H4 (cell line): ENCODE measurements at places on chromosomes 5 and 9.
A peak's percentile ranks its signal among the peaks of the same experiment; 100 is the strongest.

DNA sequence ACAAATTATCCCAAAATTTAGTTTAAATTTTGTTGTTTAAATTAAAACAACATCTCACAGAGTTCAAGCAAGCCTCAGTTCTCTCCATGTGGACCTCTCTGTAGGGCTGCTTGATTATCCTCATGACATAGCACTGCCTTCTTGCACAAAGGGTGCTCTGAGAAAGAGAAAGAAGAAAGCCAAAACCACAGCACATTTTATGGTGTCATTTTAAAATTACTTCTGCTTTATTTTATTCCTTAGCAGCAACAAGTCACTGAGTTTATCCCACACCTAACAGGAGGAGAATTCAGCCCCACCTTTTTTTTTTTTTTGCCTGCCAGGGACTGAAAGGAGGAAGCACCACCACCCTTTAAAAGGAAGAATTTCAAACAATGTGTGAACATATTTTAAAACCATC, 12.8 kb upstream of the KCNV2 start:
- no peak for DNase-seq

GRCh38 chr5:129978270-129978669, 74.0 kb downstream of the CHSY3 start:
- DNase-seq = no peak

- no peak for DNase-seq
These were observed 161.9 kb downstream of the ARHGAP26 start for GRCh38 chr5:142931896-142932686.

- DNase-seq = peak; percentile 91
These were observed 11.7 kb upstream of the GADD45G start for GRCh38 chr9:89592963-89593726.

- no peak for DNase-seq
These were observed 34.0 kb downstream of the OTULIN start for GRCh38 chr5:14698495-14698894.

DNA sequence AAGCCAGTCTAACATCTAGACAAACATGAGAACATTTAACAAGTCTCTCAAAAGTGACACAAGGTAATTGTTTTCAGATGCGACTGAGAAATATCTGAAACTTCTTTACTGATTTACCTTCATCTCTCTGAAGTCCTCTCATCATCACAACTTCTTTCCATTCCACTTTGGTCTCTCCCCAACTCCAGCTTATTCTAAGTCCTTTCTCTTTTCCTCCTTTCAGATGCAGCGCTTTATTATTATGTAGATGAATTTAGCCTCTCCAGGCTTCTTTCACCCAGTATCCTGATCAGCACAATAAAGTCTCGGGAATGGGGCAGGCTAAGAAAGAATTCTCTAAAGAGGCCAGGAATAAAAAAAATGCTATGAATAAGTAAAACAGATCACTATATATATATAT, 128.0 kb downstream of the KCTD16 start:
- no peak for DNase-seq

DNA sequence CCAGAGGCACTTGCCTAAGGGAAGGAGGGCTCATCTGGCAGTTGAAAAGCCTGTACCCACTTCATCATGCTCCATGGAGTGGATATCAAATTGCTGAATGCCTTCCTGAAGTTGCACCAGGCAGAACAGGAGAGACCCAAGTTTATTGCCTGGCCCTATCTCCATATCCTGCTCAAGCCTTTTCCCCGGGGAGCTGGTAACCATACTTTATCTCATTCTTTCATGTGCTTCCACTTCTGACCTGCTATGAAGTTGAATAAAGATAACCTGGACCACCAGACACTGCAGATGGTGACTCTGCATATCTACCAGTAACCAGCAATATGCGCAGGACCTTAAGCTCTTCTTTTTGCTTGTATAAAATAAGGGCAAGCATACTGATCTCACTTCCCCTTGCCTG, 1397.5 kb upstream of the CDH6 start:
- peak; percentile 24 for DNase-seq

DNA sequence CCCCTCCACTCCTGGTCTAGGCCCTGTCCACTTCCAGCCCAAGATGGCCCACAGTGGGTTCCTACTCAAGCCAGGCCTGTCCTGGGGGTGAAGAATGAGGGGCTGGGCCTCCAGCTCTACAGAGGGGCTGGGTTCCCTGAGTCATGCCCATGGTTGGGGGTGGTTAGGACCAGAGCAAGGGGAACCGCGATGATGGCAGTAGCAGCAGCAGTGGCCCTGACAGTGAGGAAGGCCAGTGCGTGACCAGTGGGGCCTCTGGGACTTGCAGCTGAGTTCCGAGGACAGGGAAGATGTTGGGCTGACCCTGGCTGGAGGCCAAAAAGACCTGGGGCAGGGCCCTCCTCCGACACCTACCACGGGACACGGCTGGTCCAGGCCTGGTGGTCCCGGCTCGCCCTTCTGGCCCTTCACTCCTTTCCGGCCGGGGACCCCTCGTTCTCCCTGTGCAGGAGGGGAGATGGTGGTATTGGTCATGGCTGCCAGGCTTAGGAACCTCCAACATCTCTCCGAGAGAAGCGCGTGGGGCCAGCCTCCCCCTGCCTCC, 9.2 kb upstream of the PHYKPL start:
- no peak for DNase-seq

GRCh38 chr5:77546-77945, 14.4 kb upstream of the PLEKHG4B start:
- DNase-seq = no peak

- DNase-seq = no peak
These were observed 563.8 kb downstream of the TLE1 start for GRCh38 chr9:81125446-81126092.

- DNase-seq = no peak
These were observed 23.3 kb downstream of the C5 start for GRCh38 chr9:121026768-121027167.

- DNase-seq = no peak
These were observed 77.9 kb downstream of the SLCO4C1 start for GRCh38 chr5:102218159-102218558.

DNA sequence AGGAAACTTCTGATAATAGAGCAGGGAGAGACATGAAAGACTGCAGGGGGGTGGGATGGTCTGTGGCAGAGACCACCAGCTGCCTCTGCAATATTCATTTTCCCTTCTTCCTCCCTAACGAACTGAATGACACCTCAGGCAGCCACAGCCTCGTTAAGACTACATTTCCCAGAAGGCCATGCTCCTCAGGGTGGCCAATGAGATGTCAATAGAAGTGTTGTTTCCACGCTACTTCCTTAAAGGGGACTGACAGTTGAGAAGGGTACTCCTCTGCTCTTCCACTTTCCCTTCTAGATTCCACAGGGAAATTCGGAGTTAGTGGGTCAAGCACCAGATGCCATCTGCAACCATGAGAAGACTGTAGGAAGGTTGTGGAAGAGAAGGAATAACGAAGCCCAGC, 52.0 kb upstream of the DAPK1 start:
- DNase-seq = no peak

- no peak for DNase-seq
These were observed 12.0 kb upstream of the PSMD5 start for GRCh38 chr9:120854596-120855327.
